ENCODE measurements at places on chromosomes 11 and 22.

GRCh38 chr11:65109231-65110198 is 2.2 kb upstream of the TM7SF2 start:
- DNase-seq = no peak

GRCh38 chr11:64009710-64010109 is 23.5 kb downstream of the OTUB1 start:
- DNase-seq = no peak

DNA sequence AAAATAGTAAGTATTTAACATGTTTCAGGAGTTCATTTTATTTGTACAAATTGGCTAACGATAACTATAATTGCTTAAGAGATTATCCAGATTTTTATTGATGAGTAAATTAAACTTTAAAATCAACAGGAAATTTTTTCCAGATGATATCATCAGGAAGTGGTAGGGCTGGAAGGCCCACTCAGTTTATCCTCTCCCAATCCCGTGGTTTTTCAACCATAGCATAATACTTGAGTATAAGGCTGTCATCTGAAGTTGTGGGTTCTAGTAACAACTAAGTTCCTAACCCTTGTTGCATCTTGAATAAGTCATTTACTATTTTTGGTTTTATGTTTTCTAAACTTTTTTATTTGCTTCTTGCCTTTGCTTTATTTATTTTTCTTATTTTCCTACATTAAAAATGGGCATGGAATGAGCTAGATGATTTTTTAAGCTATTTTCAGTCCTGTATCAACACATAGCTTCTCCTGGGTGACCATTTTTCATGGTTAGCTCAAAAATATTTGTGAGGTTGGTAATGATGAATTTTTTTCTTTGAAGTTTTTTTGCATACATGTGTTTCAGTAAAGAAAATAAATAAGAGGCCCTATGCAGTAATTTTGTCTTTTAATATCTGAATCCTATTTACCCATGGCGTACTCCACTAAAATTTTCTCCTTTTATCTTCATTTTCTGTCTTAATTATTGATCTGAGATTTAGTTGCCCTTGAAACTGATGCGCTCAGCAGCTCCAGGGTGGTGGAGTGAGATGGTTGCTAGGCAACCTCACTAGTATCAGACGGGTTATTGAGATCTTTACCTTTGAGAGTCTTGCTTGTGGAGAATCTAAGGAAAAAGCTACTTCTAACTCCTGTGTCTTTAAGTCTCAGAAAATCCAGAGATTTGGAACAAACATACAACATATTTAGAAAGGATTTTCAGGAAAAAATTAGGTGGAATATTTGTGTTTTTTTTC is 452.0 kb upstream of the CCDC179 start:
- no peak for DNase-seq

DNA sequence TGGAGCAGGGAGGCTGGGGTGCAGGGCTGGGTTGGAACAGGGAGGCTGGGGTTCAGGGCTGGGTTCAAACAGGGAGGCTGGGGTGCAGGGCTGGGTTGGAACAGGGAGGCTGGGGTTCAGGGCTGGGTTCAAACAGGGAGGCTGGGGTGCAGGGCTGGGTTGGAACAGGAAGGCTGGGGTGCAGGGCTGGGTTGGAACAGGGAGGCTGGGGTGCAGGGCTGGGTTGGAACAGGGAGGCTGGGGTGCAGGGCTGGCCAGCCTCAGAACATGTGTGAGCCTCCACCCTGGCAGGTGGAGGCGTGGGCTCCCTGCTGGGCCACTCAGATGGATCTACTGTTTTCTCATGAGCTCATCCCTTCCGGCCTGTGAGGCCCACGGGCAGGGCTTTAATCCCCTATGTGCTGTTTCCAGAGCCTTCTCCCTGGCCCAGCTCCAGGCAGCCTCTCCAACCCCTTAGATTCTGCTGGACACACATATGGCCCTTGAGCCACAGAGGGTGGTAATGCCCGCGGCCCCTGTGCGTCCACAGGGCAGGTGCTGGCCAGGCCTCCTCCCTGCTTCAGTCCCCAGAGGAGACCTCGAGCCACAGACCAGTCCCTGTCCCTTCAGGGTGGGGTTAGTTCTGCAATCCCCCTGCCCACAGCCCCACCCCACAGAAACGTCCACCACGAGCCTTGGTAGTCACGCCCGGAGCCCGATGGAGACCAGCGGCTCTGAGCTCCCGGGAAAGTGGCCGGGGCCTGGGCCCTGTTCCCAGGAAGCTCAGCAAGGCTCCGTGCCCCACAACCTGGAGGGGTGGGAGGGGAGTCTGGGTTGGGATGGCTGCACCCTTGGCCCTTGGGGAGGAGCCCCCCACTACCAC is 197.9 kb downstream of the BRD1 start:
- no peak for DNase-seq

GRCh38 chr11:89433278-89433677 is 57.9 kb downstream of the NOX4 start:
- DNase-seq = no peak

DNA sequence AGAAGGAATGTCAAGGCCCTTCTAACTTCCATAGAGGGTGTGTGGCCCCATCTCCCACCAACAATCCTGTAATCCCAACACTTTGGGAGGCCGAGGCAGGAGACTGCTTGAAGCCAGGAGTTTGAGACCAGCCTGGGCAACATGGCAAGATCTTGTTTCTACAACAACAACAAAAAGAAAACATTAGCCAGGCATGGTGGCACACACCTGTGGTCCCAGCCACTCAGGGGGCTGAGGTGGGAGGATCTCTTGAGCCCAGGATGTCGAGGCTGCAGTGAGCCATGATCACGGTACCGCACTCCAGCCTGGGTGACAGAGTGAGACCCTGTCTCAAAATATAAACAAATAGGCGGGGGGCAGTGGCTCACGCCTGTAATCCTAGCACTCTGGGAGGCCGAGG is 16.9 kb downstream of the TSPAN32 start:
- no peak for DNase-seq

DNA sequence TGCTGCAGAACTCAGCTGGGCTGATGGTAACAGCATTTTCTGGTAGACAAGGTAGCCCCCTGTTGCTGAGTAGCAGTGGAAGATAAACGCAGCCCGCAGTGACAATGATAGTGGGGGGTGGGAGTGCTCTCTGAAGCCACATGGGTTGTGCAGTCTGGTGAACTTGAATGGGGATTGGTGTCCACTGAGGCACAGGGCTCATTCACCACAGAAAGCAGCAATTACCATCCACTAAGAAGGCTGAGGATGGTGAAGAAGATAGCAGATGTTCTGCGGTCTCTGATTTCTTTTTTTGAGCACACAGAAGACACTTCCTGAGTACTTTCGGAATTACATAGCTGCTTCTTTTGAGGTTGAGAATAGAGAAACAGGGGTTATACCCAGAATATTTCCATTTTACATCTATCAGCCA is 150.3 kb downstream of the LRRC4C start:
- DNase-seq = no peak

DNA sequence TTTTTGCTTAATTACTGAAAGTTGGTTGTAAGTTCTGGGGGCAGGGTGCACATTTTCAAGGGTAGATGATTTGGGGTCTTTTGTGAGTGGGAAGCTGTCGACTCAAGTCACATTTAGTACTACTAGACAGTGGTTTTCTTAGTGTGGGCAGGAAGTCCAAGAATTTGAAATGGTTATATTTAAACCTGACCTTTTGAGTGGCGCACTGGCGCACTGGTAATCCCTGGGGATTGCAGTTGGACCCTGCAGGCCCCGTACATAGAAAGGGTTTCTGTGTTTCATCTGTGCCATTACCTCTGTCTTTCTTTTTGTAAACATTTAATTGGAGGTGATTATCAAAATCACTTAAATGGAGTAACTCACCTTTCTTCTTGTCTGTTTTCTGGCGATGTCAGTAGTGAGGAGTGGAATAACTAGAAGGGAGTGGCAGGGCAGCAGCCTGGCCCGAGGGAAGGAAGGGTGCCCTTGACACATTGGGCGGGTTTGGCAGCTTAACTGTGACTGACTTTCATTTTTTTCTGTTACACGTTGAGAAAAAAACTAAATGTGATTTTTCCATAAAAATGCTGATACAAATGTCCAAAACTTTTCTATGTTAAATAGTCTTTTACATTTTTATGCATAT is 101.8 kb upstream of the GAL start:
- DNase-seq = no peak

- no peak for DNase-seq
These were observed 131.4 kb downstream of the NAV2 start for GRCh38 chr11:19844012-19844411.

GRCh38 chr22:19138217-19139000 is 6.0 kb downstream of the ESS2 start:
- DNase-seq = no peak

GRCh38 chr22:29388759-29389090 is 355 bp upstream of the AP1B1 start:
- DNase-seq = no peak

DNA sequence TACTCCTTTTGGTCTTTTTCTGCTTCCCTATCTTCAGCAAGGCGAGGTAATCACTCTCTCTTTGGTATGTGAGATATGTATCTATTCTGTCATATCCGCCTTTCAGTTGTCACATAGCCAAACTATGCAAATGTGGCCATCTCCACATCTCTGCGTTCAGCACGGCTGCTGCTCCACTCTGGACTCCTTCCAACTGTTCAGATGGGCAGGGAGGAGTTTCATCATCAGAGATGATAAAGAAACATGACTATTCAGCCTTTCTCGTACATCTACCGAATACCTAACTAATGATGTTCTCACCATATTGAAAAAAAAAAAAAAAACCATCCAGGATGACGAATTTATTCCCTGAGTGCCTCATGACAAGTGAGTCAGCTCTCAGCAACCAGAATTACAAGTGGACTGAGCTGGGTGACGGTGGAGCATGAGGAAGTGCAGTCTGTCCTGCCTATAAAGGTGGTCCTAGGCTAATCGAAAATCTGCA is 899.6 kb downstream of the OPCML start:
- peak; percentile 18 for DNase-seq

GRCh38 chr11:31060880-31061279 is 308.7 kb downstream of the DCDC1 start:
- no peak for DNase-seq

DNA sequence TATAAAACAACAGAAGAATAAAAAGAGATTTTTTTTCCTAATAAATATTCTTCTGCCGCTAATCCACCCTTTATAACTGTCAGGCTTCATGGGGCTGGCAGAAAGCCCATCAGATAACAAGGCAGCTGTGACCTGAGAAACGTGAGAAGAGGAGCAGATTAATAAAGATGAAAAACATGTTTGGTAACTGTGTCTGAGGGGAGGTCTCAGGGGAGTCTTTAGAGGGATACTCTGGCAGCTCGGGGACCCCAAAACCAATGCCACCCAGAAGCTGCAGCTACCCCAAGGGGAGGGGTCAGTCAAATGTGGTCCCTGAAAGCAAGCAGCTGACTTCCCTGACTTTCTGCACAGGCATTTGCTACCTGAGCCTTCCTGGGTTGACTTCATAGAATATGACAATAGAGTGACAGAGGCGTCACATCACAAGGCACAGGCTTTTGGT is 48.4 kb upstream of the POU2AF1 start:
- DNase-seq = peak; percentile 71

GRCh38 chr22:48602805-48603518 is 1224.7 kb downstream of the BRD1 start:
- no peak for DNase-seq

DNA sequence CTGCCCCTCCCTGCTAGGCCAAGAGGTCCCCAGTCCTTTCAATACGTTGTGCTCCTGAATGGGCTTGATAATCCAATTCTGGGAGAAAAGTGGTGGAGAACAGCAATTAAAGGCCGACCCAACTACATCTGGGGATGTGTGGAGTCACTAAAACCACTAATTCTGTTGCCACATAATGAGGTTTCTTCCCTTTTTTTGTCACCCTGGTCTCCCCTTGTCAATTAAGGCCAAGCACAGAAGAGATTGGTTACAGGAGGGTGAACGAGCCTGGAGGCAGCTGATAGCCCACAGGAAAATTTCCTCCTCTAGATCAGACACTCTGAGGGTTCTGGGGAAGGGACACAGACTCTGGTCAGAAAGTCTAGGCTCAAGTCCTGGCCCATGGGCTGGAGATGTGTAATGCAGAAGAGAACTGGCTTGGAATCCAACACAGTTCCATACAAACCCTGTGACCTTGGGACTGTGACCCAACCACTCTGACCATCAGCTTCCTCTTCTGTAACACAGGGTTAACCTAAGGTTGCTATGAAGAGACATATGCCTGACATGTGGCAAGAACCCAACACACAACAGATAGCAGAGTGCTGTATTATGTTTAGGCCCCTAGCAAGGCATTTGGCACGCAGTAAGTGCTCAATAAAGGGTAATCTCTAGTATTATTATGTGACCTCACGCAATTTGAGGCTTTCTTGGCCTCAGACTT is 146.4 kb downstream of the CHST1 start:
- no peak for DNase-seq

- DNase-seq = no peak
These were observed 2.7 kb downstream of the SIK3 start for GRCh38 chr11:117095284-117096161.

DNA sequence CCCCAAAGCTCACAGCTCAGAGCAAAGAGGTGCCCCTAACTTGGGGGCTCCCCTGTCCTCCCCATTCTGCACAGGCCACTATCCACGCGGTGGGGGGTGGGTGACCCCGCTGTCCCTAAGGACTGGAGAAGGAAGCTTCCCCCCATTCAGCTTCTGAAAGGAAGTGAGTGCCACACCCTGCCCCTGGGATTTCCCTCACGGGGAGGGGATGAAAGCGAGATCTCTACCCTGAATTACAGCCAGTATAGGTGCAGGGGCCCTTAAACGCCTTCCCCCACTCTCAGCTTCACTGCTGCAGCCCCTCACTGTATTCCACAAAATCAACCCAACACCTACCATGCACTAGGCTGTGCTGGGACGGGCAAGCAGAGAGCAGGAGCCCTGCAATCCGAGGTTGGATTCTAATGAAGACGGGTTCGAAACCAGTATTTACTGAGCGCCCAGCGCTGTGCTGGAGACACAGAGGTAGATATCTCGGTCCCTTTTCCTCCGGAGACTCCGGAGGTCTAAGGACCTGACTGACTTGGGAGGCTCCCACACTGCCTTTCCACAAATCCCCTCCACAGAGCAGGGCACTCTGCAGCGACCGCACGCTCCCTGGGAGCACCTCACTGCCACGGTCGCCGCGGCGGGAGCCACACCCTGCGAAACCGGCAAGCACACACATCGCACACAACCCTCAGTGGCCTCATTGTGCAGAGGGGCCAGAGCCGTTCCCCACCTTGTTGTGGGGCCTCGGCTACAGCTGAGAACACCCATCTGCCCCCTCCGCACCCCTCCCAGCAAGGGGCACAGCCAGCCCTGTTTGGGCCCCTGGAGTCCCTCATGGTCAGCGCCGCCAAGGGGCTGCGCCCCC is 1.8 kb downstream of the AHNAK start:
- DNase-seq = no peak

GRCh38 chr11:3037040-3037944 is 19.9 kb downstream of the CARS1 start:
- no peak for DNase-seq
